ENCODE measurements at places on chromosomes 6 and 20.

- DNase-seq, result no peak
Measured at GRCh38 chr6:115983998-115984397, 76.7 kb downstream of the FRK start.

DNA sequence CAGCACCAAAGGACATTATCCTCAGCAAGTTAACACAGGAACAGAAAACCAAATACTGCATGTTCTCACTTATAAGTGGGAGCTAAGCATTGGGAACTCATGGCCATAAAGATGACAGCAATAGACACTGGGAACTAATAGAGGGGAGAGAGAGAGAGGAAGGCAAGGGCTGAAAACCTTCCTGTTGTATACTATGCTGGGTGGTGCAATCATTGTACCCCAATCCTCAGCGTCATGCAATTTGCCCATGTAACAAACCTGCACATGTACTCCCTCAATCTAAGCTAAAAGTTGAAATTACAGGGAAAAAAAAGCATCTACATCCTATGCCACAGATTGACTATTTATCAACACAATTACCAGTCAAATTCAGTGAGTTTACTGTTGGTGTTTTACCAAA, 20.0 kb upstream of the VNN1 start:
- DNase-seq, result no peak

- no peak for DNase-seq
Measured at GRCh38 chr20:43803276-43803675, 76.5 kb upstream of the GTSF1L start.

DNA sequence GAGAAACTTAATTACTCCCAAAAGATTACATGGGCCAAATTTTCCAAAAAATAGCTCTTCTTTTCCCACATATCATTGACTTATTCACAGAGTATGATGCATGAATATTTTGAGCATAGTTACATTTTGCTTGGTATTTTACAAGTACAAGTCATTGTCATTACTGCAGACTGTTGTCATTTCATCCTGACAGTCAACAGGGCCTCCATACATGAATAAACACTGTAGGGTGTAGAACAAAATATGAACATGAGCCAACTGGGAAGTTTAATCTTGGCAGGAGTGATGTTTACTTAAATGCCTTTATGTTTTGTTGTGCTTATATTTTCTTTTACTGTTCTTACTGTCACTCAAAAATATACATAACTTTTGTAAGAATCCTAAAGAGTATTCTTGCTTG, 340.7 kb downstream of the ADGRB3 start:
- no peak for DNase-seq

DNA sequence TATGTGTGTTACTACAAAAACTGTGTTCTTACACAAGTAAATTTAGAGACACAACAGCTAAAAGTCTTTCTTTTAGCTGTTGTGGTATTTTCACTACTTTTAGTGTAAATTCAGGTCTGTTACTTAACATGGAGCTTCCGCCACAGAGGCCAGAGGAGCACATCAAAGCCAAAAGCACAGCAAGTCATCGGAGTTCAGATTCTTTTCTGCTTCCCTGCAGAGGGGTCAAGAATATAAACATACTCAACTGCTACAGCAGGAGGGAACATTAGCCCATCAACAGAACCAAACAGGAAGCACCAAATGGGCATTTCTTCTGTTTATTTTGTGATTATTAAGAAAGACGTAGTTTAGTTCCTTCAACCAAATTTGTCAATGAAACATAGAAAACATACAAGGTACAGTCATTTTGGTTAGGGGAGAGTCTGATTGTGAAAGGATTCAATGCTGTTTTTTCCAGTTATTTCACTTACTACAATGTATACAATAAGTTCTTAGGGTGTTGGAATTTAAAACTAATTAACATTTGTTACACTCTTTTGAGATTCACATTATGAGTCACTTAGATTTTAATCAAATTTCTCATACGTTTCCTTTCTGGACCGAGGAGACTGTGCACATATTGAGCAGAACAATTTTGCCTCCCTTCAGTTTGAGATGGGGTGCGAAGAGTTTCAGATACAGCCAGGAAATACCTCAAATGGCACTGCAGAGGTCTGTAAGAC, 42.8 kb upstream of the DSE start:
- DNase-seq, result no peak

GRCh38 chr6:11930240-11930639, 81.9 kb upstream of the HIVEP1 start:
- DNase-seq, result no peak
